ENCODE measurements at places on chromosomes 5 and 9.

DNA sequence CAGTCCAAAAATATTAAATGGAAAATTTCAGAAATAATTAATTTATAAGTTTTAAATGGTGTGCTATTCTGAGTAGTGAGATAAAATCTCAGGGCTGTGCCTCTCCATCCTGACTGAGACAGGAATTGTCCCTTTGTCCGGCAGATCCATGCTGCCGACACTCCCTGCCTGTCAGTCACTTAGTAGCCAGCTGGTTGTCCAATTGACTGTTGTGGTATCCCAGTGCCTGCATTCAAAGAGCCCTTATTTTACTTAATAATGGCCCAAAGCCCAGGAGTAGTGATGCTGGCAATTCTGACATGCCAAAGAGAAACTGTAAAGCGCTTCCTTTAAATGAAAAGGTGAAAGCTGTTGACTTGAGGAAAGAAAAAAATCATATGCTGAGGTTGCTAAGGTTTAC is 157.5 kb downstream of the ENC1 start:
- no peak for DNase-seq

- DNase-seq: no peak
Measured at GRCh38 chr5:28132151-28132550, 1093.8 kb upstream of the CDH9 start.

DNA sequence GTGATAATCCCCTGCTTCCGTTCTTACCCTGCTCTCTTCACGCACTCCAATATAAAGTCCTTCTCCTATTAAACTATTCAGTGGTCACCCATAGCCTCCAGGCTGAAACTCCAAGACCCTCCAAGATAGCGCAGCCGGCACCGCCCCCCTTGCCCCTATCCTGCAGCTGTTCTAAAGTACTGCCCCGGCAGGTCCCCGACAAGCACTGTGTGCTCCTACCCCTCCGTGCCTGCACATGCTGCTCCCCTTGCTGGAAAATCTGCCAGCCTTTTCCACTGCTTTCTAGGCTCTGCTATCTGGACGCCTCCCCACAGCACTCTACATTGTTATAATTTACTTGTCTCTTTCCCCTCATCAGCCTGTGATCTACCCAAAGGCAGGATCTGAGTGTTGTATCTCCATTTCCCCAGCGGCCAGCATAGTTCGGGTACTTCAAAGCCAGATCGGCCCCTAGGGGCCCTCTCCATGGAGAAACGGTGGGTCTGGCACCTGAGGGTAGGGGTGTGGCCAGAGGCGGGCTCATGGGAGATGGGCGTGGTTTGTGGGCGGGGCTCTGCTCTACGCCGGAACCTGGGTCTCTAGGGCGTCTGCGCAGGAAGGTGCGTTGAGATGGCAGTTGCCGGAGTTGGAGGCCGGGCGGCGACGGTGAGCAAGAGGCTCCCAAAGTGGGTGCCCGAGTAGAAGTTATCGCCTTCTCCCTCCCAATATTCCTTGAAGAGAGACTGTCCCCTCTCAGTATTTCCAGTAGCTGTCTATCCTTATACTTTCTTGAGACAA is 83.5 kb upstream of the RUSC2 start:
- DNase-seq: no peak

DNA sequence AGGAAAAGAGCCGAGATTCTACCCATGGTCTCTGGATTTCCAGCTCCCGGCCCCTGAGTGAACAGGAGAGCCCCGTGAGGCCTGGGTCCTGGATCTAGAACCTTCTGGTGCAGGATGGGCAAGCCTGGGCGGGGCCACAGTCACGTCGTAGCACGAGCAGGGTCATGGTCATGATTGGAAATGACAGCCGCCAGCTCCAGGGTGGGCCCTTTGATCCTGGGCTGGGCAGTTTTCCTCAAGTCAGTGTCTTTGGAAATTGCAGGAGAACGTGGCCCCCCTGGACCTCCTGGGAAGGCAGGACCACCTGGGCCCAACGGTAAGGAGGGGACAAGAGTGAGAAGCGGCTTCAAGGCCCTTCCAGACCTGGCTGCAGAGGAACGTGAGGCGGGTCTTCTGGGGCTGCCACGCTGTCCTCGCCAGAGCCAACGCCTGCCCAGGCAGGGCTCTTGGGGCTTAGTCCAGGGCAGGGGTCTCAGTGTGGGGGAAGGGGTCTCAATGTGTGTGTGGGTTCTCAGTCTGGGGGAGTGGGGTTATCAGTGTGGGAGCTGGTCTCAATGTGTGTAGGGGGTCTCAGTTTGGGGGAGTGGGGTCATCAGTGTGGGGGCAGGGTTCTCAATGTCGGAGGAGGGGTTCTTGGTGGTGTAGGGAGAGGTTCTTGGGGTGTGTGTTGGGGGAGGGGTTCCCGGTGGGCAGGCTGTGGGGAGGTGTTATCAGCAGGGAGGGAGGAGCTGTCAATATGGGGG is 2.6 kb downstream of the FCN2 start:
- no peak for DNase-seq

- no peak for DNase-seq
Measured at GRCh38 chr9:104339692-104340091, 164.4 kb upstream of the OR13F1 start.

DNA sequence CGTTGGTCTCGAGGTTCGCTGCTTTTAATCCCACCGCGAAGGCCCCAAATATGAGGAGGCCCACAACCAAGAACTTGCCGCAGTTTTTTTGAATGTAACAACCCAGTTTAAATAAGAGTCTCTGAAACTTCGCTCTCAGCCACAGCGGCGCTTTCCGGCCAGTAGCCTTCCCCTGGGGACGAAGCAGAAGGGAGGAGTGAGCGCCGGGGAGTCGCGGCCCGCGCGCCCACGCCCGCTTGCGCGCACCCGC is 10.4 kb downstream of the PTCH1 start:
- peak; percentile 33 for DNase-seq

DNA sequence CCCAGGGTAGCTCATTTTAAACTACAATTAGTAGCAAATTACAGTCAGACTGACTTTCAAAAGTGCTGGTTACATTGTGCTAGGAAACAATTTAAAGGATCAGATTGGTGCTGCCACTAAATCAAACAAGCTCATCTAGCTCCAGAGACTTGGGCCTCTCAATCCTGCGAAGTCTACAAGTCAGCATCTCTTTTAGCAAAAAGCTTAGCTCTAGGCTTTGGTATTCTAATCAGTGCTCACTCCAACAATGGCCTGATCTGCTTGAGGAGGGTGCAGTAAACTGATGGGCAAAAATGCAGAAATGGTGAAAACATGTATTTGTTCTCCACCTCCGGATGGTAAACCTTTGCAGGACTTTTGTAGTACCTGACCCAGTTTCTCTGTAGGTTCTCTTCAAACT is 47.0 kb upstream of the SEMA6A start:
- DNase-seq: no peak

GRCh38 chr5:76732405-76733048 is 16.6 kb downstream of the F2R start:
- no peak for DNase-seq

GRCh38 chr9:104864675-104865104 is 63.3 kb downstream of the ABCA1 start:
- no peak for DNase-seq

Measured in dermis microvascular lymphatic vessel endothelial cell (primary cell).